ENCODE measurements at places on chromosomes 1 and 21. TPM values are rescaled to one million over a fixed set of nuclear protein-coding genes. Genes with fewer than 3 reads are reported as not detected.
A peak's percentile ranks its signal among the peaks of the same experiment; 100 is the strongest.

DNA sequence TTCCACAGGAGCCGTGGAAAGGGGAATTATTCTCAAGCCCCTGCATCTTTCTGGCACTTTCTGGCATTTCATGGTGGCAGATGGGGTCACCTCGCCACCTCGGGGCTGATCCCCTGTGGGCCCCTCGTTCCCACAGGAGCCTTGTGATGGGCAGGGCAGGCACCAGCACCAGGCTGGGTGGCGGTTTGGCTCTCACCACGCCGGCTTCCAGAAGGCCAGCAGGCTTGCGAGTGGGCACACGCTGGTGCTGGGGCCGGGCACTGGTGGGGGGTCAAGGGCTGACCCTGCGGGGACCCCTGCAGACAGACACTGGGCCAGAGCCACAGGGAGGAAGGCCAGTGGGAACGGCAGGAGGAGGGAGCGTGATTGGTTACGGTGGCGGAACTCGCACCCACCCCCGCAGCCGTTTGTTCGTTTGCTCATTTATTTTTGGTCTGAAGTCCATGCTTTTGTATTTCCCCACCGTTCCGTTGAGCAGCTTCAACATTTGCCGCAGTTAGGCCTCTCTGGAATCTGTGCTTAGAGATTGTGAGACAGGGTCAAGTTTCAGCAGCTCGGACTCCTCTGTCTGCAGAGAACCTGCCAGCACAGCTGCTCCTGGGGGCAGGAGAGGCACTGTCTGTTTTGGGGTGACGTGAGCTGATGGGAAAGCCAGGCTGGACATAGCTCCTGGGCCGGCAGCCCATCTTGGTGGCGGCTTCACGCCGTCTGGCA lies 5.3 kb downstream of the COL18A1 start:
- H3K4me3 ChIP-seq: no peak overlapping the region
- no peaks in the 10 kb centered on the region for H3K36me3 ChIP-seq
- no peak for DNase-seq
- H3K27ac ChIP-seq: no peak overlapping the region
- H3K4me1 ChIP-seq: peaks cover 5% of the 10 kb centered on the region
- peaks cover 14% of the 10 kb centered on the region for H3K27me3 ChIP-seq

DNA sequence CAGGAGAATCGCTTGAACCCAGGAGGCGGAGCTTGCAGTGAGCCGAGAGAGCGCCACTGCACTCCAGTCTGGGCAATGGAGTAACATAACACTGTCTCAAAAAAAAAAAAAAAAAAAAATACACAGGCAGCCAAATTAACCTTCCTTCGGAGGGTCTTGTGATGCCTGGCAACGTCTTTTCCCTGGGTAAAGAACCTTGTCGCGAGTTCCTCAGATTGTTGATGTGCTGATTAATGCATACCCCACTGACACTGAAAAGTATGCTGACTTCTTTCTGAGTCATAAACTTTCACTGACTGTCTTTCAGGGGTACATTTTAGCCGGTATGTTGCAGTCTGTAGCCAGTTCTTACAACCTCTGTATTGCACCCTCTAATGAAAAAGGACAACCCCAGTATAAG lies 95.1 kb upstream of the SOD1 start:
- H3K36me3 ChIP-seq: no peaks in the 10 kb centered on the region
- peaks cover 7% of the 10 kb centered on the region for H3K4me1 ChIP-seq
- H3K27me3 ChIP-seq: no peaks in the 10 kb centered on the region
- no peak for DNase-seq
- no peak overlapping the region for H3K27ac ChIP-seq
- no peak overlapping the region for H3K4me3 ChIP-seq

DNA sequence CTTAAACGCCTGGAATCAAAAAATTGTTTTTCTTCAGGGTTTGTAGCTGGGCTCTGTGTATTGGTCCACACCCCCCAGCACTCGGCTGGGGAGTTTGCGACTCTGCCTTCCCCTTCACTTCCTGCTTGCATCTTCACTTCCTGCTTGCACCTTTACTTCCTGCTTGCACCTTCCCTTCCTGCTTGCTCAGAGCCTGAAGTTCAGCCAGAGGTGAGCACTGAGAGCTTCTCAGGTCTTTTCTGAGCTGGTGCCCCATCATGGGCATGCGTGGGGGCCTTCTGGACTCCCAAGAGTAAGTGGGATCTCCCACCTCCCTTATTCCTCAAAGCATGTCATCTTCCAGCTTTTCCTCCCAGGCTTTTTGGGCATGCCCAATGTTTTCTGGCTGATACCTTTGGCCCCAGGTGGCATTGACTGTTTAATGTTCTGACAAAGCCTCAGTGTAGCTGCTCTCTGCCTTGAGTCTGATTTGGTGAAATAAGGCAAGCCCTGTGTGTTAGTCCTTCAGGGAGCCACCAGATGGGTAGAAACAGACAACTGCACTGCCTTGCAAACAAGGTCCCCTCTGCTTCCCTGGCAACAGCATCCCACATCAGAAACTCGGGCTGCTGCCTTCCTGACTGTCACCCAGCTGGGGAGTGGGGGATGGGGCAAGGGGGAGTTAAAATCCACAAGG lies 3.5 kb downstream of the KRTAP10-2 start:
- H3K36me3 ChIP-seq: no peaks in the 10 kb centered on the region
- peak; percentile 58 for DNase-seq
- no peaks in the 10 kb centered on the region for H3K27me3 ChIP-seq
- H3K4me3 ChIP-seq: peak overlapping the region; percentile 35
- H3K4me1 ChIP-seq: peaks cover 20% of the 10 kb centered on the region
- no peak overlapping the region for H3K27ac ChIP-seq

SYT6 gene
- total RNA-seq: not detected

GRCh38 chr1:150148837-150149270 lies 862 bp upstream of the PLEKHO1 start:
- H3K4me1 ChIP-seq: peaks cover 51% of the 10 kb centered on the region
- H3K27ac ChIP-seq: peak overlapping the region; percentile 81
- peaks cover 7% of the 10 kb centered on the region for H3K36me3 ChIP-seq
- DNase-seq: no peak
- peak overlapping the region; percentile 58 for H3K4me3 ChIP-seq
- no peaks in the 10 kb centered on the region for H3K27me3 ChIP-seq

DNA sequence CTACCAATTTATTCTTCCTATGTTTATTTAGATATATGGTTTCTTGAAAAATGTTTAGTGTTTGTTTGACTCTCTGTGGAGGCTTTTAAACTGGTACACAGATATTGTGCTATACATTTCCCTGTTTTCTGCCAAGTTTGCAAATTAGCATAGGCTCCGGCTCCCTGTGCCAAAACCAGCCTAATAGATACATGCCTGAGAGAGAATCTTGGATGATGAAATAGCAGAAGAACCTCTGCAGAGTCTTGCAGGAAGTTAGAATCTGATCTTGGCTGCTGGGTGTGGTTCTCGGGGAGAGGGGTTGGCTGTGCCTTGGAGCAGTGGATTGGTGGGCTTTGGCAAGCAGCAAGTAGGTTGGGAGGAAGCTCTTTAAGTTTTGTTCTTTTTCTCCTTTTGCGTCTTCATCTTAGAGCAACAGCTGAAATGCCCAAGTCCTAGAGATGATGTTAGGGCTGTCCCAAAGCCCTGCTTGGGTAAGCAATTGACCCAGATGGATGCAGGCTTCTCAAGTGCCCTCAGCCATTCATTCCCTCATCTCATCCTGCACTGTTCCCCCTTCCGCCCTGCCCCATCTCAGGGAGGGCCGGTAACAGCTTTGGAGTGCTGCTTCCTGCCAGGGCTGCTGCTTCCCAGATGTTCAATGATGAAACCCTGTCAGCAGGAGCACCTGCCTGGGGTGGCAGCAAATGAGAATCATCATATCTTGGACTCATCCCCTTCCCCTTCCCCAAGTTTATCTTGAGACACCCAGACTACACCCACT lies 9.3 kb downstream of the PLA2G2A start:
- H3K27me3 ChIP-seq: no peaks in the 10 kb centered on the region
- no peak overlapping the region for H3K4me3 ChIP-seq
- no peaks in the 10 kb centered on the region for H3K4me1 ChIP-seq
- no peaks in the 10 kb centered on the region for H3K36me3 ChIP-seq

- no peak for DNase-seq
- no peak overlapping the region for H3K27ac ChIP-seq
- H3K4me3 ChIP-seq: no peak overlapping the region
- H3K27me3 ChIP-seq: peaks cover 1% of the 10 kb centered on the region
- H3K36me3 ChIP-seq: no peaks in the 10 kb centered on the region
Observed at GRCh38 chr1:39894884-39895495, 6.7 kb downstream of the MYCL start.

- no peaks in the 10 kb centered on the region for H3K36me3 ChIP-seq
- no peak for DNase-seq
- H3K4me3 ChIP-seq: no peak overlapping the region
- no peaks in the 10 kb centered on the region for H3K4me1 ChIP-seq
Observed at GRCh38 chr1:183002267-183002666, 21.0 kb upstream of the LAMC1 start.

PRMT6 gene
- 20.9 TPM for total RNA-seq

DNA sequence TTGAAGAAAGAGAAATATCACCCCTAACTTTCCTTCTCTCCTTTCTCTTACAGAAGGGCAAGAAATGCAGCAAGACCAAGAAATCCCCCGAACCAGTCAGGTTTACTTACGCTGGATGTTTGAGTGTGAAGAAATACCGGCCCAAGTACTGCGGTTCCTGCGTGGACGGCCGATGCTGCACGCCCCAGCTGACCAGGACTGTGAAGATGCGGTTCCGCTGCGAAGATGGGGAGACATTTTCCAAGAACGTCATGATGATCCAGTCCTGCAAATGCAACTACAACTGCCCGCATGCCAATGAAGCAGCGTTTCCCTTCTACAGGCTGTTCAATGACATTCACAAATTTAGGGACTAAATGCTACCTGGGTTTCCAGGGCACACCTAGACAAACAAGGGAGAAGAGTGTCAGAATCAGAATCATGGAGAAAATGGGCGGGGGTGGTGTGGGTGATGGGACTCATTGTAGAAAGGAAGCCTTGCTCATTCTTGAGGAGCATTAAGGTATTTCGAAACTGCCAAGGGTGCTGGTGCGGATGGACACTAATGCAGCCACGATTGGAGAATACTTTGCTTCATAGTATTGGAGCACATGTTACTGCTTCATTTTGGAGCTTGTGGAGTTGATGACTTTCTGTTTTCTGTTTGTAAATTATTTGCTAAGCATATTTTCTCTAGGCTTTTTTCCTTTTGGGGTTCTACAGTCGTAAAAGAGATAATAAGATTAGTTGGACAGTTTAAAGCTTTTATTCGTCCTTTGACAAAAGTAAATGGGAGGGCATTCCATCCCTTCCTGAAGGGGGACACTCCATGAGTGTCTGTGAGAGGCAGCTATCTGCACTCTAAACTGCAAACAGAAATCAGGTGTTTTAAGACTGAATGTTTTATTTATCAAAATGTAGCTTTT lies 2.4 kb downstream of the CCN1 start:
- peaks cover 16% of the 10 kb centered on the region for H3K27me3 ChIP-seq
- no peak overlapping the region for H3K27ac ChIP-seq
- H3K4me1 ChIP-seq: peaks cover 8% of the 10 kb centered on the region
- no peak overlapping the region for H3K4me3 ChIP-seq
- DNase-seq: no peak

DNA sequence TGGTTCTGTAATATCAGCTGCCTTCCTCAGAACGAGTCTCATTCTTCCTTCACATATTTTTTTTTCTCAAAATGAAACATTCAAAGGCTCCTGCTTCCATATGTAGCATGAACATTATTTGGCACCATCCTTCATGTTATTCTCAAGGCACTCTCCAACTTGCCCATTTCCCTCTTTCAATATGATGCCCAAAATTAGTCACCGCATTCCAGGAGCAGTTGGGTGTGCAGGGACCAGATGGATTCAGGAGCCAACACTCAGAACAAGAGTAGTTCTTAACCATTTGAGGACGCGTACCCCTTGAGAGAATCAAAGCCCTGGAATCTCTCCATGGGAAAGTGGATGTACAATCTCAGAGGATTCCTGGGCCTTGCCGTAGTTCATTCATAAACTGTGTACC lies 50.3 kb downstream of the KCNK1 start:
- H3K36me3 ChIP-seq: no peaks in the 10 kb centered on the region
- H3K4me3 ChIP-seq: no peak overlapping the region
- H3K4me1 ChIP-seq: no peaks in the 10 kb centered on the region

- H3K27ac ChIP-seq: no peak overlapping the region
- H3K4me1 ChIP-seq: no peaks in the 10 kb centered on the region
- DNase-seq: no peak
- no peaks in the 10 kb centered on the region for H3K27me3 ChIP-seq
Observed at GRCh38 chr1:75937034-75937433, 4.8 kb upstream of the ASB17 start.

GRCh38 chr1:233520261-233521191 lies 93.4 kb upstream of the KCNK1 start:
- H3K27me3 ChIP-seq: no peaks in the 10 kb centered on the region
- DNase-seq: no peak
- H3K27ac ChIP-seq: no peak overlapping the region

LYPD8 gene
- total RNA-seq: not detected

HRNR gene
- not detected for total RNA-seq

All from CD4-positive, alpha-beta memory T cell (primary cell).